ENCODE measurements at places on chromosomes 12 and 14.

DNA sequence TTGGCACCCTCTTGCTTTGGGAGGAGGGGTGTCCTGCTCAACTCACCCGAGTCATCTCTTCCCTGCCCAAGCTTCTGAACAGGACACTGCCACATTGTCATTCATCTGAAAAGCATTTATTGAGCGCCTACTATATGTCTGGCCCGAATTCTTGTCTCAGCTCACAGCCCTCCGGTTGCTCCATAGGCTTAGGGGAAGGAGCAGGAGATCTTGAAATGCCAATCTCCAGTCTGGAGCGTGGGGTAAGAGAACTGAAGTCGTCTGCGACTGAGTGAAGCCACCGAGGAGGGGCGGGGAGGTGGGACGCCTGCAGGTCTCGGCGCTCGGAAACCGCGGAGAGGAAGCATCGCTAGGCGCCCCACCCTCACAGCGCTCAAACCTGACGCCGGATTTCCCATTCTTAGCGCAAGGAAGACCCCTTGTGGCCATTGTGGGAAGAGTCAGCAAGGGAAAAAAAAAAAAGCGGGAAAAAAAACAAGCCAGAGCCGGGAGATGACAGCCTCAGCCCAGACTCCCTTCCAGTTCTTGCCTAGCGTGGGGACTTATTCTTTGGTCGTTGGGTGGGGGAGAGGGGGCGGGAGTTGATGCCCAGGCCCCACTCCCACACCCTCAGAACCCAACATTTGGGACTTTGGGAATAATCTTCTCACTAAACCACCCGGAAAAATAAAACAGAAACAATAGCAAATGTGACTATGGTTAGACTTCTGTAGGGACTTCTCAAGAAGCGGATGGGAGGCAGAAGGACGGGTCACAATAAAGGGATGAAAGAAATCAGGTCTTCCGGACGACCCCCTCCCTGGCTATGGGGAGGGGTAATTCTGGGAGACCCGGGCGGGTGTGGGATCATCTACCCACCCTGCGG is 28.2 kb upstream of the SMUG1 start:
- peak; percentile 74 for DNase-seq

GRCh38 chr12:128551266-128551665 is 272.5 kb downstream of the SLC15A4 start:
- no peak for DNase-seq

DNA sequence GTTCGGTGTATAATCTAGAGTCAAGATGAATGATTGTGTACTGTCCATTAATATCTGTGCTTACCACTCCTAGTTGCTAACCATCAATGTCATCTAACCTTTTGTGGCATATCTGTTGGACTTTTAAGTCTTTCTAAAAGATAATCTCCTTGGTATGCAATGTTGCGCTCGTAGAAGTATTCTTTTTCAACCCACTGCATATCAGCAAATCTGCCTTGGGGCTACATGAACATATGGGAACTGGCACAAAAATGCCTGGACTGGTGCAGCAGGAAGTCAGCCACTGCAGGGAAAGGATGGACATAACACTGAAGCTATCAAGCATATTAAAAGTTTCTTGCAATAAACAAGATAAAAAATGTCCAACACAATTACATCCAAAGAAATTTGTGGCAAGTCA is 124.3 kb upstream of the SLC38A4 start:
- DNase-seq: no peak

GRCh38 chr14:74784634-74785033 is 21.5 kb downstream of the YLPM1 start:
- DNase-seq: no peak

- no peak for DNase-seq
Measured at GRCh38 chr14:89960914-89961313, 5.2 kb downstream of the TDP1 start.
